ENCODE measurements at places on chromosomes 3 and 15.
A peak's percentile ranks its signal among the peaks of the same experiment; 100 is the strongest.

DNA sequence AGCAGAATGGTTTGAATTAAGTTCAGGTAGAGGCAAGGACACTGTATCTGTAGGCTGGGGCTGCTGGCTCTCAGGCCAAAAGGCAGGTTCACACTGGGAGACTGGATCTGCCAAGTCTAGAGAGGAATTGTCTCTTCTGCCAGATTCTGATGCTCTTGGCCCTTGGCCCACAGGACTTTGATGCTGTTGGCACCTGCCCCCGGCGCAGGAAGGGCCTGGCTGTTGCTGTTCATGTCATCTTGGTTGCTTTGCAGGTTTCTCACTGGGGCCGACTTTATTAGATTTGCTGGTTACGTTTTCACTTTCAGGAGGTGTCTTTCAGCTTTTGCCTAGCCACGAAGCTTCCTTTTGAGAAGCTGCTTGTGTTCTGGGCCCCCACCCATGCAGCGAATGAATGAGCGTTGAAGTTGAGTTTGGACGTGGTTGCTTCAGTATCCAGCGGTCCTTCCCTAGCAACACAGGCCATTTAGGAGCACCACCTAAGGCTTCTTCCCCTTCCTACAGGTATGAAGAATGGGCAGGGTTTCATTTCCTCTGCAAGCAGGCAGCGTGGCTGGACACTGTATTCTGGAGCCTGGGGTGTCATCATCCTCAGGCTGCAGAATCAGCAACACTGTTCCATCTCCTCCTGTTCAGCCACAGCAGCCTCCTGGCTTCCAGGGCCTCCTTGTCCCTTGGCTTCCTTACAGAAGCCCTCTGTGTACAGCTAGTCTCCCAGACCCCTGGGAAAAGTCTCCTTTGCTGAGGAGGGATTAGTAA is 65.6 kb upstream of the PRR23C start:
- DNase-seq, result no peak

GRCh38 chr3:38146504-38146903 is 8.0 kb downstream of the MYD88 start:
- no peak for DNase-seq

DNA sequence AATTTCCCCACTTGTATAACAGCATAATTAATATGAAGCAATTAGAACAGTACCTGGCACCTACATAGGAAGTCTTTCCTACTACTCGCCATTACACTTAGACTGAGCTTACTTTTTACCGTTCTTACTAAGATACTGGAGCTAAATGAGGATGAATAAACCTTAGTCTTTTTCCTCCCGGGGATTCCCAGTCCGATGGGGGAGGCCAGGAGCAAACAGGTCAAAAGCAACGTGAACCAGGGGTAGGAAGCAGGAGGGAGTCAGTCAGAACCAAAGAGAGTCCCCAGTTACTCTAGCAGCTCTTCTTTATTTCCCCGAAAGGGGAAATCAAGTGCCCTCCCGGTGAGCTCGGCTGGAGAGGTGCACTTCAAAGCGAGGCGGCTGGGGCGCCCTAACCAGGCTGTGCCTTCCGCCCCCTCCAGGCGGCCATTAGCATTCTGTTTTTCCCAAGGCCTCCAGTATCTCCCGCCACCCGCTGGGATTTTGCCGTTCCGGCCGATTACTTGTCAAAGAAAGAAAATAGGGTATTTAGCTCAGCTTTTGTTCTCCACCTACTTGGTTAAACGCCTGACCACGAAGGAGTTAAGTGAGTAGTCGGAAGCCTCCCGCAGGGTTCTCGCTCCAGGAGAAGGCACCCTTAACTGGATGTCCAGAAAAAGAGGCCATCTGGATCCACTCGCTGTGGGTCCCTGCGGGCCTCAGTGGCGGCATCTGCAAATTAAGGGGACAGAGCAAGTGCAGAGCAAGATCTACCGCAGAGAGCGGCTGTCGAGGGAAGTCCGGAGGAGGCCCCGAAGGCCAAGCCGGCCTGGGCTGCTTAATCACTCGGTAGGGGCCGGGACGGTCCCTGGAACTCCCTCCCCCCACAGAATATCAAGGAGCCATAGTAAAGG is 6.3 kb upstream of the EOMES start:
- peak; percentile 83 for DNase-seq

GRCh38 chr3:50371133-50371685 is 11.9 kb upstream of the TMEM115 start:
- no peak for DNase-seq

All from NCI-H1417 (cell line).